Ascending aorta (tissue), 2 donors: ENCODE measurements at places on chromosomes 7 and 10. TPM values are rescaled to one million over a fixed set of nuclear protein-coding genes. Genes with fewer than 3 reads are reported as not detected.

Gene UNCX
- not detected for total RNA-seq

Gene BTAF1
- 19.9 TPM for total RNA-seq

Gene FAM13C
- total RNA-seq, result 10.7 TPM

GRCh38 chr10:88540351-88540750, 42.8 kb downstream of the RNLS start:
- no peak for DNase-seq
- no peak overlapping the region for H3K4me3 ChIP-seq
- H3K4me1 ChIP-seq, result peaks cover 6% of the 10 kb centered on the region
- no peaks in the 10 kb centered on the region for H3K27me3 ChIP-seq

DNA sequence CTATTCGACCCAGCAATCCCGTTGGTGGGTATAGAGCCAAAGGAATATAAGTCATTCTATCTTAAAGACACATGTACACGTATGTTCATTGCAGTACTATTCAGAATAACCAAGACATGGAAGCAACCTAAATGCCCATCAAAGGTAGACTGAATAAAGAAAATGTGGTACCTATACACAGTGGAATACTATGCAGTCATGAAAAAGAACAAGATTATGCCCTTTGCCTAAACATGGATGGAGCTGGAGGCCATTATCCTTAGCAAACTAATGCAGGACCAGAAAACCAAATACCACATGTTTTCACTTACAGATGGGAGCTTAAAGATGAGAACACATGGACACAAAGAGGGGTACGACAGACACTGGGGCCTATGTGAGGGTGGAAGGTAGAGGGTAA, 845.3 kb downstream of the TYW1 start:
- H3K27ac ChIP-seq, result no peak overlapping the region
- no peak overlapping the region for H3K4me3 ChIP-seq
- no peaks in the 10 kb centered on the region for H3K4me1 ChIP-seq
- H3K27me3 ChIP-seq, result no peaks in the 10 kb centered on the region
- no peaks in the 10 kb centered on the region for H3K36me3 ChIP-seq
- no peak for DNase-seq

GRCh38 chr10:6491841-6492609, 88.1 kb downstream of the PRKCQ start:
- no peaks in the 10 kb centered on the region for H3K4me1 ChIP-seq
- H3K27me3 ChIP-seq, result no peaks in the 10 kb centered on the region
- no peak overlapping the region for H3K4me3 ChIP-seq
- no peaks in the 10 kb centered on the region for H3K36me3 ChIP-seq
- no peak overlapping the region for H3K27ac ChIP-seq

- no peak for DNase-seq
- H3K27ac ChIP-seq, result no peak overlapping the region
- no peak overlapping the region for H3K4me3 ChIP-seq
- no peaks in the 10 kb centered on the region for H3K4me1 ChIP-seq
- H3K36me3 ChIP-seq, result no peaks in the 10 kb centered on the region
These were observed 283.4 kb upstream of the AOAH start for GRCh38 chr7:37007691-37008090.

DNA sequence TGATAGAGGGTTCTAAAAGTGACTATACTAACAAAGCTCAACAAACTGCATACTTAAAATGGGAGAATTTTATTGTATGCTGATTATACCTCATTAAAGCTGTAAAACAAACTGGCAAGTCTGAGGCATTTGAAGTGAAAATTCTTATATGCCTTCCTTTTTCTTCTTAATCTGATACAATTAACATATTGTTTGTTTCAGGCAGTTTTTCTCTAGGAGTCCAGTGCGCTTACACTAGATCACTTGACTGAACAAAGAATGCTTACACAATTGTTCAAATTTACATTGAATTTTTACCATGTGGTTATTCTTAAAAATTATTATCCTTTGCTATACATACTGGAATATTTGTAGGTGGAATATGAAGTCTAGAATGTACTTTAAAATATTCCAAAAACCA, 89.0 kb downstream of the GLCCI1 start:
- H3K27me3 ChIP-seq, result no peaks in the 10 kb centered on the region
- no peak overlapping the region for H3K4me3 ChIP-seq
- no peak overlapping the region for H3K27ac ChIP-seq
- H3K36me3 ChIP-seq, result peaks cover 4% of the 10 kb centered on the region

- peaks cover 25% of the 10 kb centered on the region for H3K4me1 ChIP-seq
- no peak overlapping the region for H3K4me3 ChIP-seq
- DNase-seq, result no peak
- peaks cover 36% of the 10 kb centered on the region for H3K36me3 ChIP-seq
These were observed 24.9 kb downstream of the RCC1L start for GRCh38 chr7:75048435-75049379.
